ENCODE measurements at places on chromosomes 2 and 18.

DNA sequence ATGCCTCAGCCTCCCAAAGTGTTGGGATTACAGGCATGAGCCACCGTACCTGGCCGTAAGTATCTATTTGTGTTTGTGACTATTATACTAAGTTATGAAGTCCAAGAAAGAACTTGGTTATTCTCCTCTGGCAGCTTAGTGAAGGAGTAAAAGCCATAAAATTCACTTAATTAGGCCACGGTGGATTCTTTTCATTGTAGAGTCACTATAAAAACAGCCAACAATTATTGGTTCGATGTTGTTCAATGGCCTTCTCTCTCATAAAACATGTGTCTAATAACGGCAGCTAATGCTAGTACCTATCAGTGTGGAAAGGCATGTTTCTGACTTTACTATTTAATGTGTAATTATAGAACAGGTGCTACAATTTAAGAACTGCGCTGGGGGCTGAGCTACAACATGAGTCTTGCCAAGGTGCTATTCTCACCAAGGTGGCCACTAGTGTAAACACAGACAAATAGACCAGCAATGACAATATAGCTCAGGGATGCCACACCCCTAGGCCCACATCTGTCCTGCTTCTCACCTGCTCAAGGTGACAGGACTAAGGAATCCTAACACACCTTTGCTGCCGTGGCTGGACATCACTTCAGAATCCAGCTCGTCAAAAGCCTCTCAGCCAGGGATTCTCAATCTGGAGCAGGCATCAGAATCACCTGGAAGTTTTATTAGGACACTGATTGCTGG, 17.2 kb downstream of the ATP8B1 start:
- no peak for DNase-seq

- no peak for DNase-seq
Observed at GRCh38 chr2:68857202-68857845, 13.9 kb downstream of the BMP10 start.

DNA sequence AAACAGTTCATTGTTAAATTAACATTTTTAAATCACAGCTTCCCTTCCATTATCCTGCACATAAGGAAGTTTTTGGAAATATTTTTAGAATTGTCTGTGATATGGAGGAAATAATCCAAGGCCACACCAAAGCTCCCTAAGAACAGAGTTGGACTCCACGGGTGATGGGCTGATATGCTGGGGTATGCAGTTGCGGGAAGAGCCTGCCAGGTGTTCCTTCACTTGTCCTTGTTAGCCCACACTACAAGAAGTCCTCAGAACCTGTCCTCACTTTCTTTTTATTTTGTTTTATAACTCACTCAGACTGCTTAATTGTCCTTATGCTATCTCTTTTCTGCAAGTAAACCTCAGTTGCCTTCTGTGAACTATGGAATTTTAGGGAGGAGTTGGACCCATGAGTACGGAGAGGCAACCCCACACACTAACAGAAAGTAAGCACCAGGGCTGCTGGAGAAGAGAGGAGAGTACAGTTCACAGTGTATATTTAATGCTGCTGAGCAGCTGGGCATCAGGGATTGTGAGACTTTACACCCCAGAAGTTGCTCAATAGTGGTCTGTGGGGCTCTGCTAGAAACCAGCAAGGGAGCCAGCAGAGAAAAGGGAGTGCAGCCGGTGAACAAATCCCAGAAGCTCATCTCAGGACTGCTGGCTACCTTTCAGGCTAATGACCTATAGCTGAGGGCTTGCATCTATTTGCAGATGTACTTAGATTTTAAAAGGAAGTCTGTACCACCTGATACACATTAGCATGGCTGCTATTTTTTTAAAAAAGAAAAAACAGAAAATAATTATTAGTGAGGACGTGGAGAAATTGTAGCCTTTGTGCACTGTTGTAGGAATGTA, 280.1 kb upstream of the STON1 start:
- DNase-seq, result peak; percentile 21

GRCh38 chr2:226030788-226031646, 631.5 kb downstream of the NYAP2 start:
- DNase-seq, result peak; percentile 6

DNA sequence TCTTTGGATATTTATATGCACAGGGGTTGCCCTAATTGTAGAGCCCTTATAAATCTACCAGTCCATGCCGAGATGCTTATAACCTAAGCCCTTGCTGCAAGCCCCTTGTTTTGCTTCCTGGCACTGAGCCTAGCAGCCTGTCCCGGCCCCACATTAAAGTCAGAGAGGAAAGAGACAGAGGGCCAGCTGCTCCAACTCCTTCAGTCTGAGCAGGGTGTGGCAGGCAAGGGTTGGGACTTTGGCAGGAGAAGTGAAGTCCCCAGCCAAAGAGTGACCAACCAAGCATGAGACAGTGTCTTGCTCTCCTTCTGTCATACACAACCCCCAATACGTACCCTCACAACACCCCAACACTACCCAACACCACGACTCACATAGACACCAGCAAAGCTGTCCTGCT, 54.7 kb upstream of the FZD7 start:
- DNase-seq, result peak; percentile 97

GRCh38 chr2:102230410-102230909, 43.6 kb downstream of the IL1RL2 start:
- no peak for DNase-seq

DNA sequence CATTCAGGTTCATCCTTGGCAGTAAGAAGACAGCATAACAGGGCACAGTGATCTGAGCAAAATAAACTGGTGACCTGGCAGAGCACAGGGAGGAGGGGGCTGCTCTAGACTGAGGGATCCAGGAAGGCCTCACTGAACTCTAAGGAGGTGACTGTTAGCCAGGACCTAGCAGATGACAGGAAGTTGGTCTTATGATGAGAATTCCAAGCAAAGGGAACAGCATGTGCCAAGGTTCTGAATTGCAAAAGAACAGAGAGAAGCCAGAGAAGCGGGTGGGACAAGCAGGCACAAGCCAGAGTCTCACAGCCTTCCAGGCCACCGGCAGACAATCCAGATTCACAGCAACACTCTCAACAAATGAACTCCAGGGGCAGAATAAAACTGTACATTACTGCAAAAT, 152.7 kb upstream of the PTPRM start:
- no peak for DNase-seq

- DNase-seq, result no peak
Observed at GRCh38 chr2:46589356-46589755, 110.0 kb downstream of the TMEM247 start.

DNA sequence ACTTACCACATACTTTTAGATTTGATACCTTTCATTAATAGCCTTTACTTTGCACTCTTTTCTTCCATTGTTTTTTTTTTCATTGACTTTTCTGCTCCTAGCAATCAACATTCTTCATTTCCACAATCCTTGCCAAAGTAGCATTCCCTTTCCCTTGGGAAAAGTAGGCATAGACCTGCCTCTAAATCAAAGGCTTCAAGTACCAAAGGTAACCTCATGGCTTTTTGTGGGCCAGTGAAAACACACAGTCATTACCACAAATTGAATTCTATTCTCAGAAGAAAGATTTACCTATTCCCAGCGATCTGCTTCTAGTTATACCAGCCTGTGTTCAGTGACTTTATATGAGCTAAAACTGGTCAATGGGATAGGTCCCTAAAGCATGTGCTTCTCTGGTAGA, 109.2 kb downstream of the SOCS6 start:
- no peak for DNase-seq

- no peak for DNase-seq
Observed at GRCh38 chr2:45965871-45966498, 314.5 kb downstream of the PRKCE start.

DNA sequence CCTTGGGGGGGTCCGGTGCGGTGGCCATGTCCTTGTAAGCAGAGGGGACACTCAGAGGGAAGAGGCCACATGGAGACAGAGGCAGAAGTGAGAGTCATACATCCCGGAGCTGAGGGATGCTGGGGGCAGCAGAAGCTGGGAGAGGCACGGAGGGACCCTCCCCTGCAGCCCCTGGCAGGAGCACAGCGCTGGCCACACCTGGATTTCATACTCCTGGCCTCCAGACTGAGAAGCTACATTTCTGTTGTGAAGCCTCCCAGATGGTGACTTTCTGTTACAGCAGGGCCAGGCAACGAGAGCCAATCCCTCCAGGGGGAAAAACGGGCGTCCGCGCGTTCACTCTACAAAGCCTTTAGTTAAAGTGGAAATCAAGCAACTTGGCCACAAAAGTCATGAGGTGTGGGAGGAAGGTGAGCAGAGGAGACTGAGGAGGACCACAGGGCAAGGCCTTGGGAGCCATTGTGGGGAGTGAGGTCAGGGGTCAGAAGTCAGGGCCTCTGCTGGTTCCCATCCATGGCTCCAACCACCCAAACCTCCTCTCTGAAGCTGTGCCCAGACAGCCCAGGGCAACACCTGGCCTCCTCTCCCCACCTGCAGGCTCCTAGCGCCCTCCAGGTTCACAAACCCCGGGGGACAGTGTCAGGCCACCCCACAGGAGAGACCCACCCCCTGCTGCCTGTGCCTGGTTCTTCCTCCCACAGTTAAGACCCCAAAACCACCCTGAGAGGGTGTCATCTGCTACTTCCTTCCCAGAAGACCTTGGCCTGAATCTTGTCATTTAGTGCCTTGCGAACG, 4.5 kb upstream of the MBP start:
- no peak for DNase-seq
